ENCODE measurements at places on chromosomes 3 and 15.
A peak's percentile ranks its signal among the peaks of the same experiment; 100 is the strongest.

- H3K4me3 ChIP-seq = no peak overlapping the region
- H3K27ac ChIP-seq = no peak overlapping the region
- no peaks in the 10 kb centered on the region for H3K27me3 ChIP-seq
- no peaks in the 10 kb centered on the region for H3K36me3 ChIP-seq
- H3K4me1 ChIP-seq = no peaks in the 10 kb centered on the region
- no peak for DNase-seq
These were observed 57.0 kb upstream of the NR2F2 start for GRCh38 chr15:96273317-96274086.

DNA sequence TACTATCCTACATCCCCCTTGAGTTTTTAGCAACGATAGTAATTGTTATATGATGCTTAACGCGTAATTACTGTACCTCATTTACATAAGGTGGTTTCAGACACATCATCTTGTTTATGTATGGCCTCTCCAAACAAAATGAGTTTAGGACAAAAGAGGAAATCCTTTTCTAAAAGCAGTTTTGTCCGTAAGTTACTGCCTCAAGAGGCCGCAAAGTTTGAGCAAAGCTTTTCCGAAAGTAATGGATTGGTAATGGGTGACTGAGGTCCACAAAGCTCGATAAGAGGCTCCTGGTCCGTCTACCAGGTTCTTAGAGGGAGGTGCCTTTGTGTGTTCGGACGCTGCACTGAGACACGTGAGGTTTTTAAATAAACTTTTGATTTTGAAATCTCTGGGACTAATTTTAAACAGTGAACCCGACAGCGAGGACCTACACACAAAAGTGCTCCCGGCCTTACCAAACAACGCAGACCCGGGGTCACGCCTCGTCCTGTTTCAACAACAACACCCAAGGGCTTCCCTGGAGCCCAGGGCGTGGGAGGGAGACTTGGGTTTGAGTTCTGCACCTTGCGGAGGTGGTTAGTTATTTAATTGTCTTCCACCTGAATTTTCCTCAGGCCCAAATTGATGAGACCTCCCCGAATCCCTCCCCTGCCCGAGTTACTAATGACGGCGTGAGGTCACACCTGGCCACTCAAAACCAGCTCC is 456 bp upstream of the C15orf61 start:
- DNase-seq = no peak
- H3K4me3 ChIP-seq = peak overlapping the region; percentile 95
- H3K27ac ChIP-seq = peak overlapping the region; percentile 78

DNA sequence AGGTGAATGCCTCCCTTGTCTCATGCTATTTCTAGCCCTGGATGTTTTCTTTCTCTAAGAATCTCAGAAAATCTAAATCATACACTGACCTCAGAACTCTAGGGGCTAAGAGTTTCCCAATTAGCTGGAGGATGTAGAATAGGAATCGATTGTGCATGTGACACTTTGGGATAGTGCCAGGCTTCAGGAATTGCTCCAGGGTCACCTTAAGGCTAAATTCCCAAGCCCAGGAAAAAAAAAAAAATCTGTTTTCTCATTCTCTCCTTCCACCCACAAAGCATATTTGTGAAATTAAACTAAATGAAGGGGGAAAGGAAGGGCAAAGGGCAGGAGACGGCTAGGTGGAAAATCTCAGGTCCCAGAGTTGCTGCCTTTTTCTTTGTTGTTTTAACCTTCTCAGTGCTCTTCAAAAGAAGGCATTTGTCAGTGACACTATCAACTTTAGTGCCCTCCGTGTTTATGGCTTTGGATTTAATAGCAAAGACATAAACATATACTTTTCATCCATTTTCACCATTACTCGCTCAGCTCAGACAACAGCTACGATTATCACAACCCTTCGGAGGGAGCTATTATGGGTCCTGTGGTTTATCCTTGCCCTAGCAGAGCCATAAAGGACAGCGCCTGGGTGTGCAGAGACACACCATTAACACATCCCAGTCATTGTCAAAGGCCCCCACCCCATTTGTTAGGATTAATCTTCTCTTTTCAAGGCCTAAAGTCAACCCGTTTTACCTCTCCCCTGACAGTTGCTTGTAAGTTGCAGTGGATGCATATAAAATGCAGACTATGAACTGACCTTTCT is 271.7 kb downstream of the PDZRN3 start:
- DNase-seq = no peak
- no peak overlapping the region for H3K4me3 ChIP-seq
- no peaks in the 10 kb centered on the region for H3K36me3 ChIP-seq
- H3K27ac ChIP-seq = no peak overlapping the region

GRCh38 chr3:17044855-17045254 is 160.1 kb downstream of the PLCL2 start:
- no peak overlapping the region for H3K4me3 ChIP-seq

DNA sequence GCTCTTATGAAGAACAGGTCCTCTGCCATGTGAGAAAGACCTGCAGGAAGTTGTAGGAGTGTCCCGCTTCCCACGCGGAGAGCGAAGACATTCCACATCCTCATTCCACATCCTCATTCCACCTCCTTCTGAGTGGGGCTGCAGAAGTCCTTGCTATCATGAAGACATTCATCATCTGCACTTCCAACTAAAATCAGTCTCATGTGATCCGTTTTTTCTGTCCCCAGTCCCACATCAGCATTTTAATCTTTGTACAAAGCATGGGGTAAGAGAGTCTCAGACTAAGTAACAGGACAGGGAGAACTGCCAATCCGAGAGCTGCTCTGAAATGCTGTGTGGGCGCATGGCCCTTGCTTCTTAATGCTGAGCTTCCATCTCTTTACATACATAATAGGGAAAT is 227.2 kb downstream of the RSRC1 start:
- no peaks in the 10 kb centered on the region for H3K4me1 ChIP-seq
- no peak overlapping the region for H3K27ac ChIP-seq
- H3K27me3 ChIP-seq = no peaks in the 10 kb centered on the region
- DNase-seq = no peak

- no peaks in the 10 kb centered on the region for H3K36me3 ChIP-seq
- H3K4me1 ChIP-seq = no peaks in the 10 kb centered on the region
- no peak overlapping the region for H3K27ac ChIP-seq
- DNase-seq = no peak
These were observed 148.8 kb downstream of the KCNMB2 start for GRCh38 chr3:178684881-178685590.

- no peaks in the 10 kb centered on the region for H3K4me1 ChIP-seq
- H3K27ac ChIP-seq = no peak overlapping the region
- H3K4me3 ChIP-seq = no peak overlapping the region
- DNase-seq = no peak
- H3K36me3 ChIP-seq = no peaks in the 10 kb centered on the region
These were observed 103.5 kb downstream of the SEMA6D start for GRCh38 chr15:47820747-47821319.

GRCh38 chr15:31228980-31229826 is 97.4 kb upstream of the KLF13 start:
- no peaks in the 10 kb centered on the region for H3K4me1 ChIP-seq
- no peak for DNase-seq
- H3K36me3 ChIP-seq = no peaks in the 10 kb centered on the region
- H3K4me3 ChIP-seq = no peak overlapping the region
- H3K27me3 ChIP-seq = no peaks in the 10 kb centered on the region

DNA sequence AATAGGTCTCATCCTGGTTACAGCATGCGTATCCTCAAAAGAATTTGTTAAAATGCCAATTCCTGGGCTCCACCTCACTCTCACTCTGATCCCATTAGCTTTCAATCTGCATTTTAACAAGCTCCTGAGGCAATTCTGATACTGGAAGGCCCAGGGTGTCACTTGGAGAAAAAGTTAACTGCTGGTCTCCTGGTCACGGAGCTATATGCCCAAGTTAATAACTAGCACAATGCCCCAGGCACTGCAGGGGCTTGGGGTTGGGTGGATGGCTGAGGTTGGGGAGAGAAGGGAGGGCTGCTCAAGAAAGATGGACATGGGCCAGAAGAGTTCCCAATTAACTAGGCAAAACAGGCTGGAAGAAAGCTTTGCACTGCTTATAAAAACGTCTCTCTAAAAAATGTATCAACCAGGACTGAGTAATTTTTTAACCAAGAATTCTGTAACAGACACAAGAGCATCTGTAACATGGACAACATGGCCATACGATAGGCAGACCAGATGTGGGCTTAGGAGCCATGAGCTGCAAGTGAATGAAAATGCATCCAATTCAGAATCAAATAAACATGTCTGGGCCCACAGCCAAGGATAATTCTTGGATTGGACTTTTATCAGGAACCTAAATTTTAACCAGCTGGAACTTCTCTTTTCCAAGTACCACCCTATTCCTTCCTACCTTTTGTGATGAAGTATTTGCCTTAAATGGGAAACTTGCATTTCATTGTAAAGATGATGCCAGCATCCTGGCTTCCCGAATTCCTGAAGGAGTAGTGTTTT is 4.2 kb downstream of the IL17RD start:
- peaks cover 12% of the 10 kb centered on the region for H3K27me3 ChIP-seq
- no peak overlapping the region for H3K4me3 ChIP-seq
- DNase-seq = no peak
- no peak overlapping the region for H3K27ac ChIP-seq
- H3K4me1 ChIP-seq = peaks cover 14% of the 10 kb centered on the region

DNA sequence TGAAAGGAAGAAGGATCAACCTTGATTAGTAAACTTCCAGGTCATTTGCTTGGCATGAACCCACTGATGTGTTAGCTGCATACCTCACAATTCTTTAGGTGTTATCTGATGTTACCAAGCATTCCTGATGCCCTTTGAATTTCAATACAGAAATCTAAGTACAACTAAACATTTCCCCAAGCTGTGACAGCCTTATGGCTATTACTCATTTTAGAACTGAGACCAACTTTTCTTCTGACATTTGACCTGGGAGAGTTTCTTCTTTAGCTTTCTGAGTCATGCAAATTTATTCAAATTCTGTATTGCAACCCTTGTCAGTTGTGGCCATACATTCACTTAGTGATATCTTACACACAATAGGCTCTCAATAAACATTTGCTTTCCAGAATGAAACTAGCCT is 124.3 kb downstream of the TIGIT start:
- H3K4me3 ChIP-seq = no peak overlapping the region
- no peaks in the 10 kb centered on the region for H3K27me3 ChIP-seq
- H3K27ac ChIP-seq = no peak overlapping the region
- no peak for DNase-seq
- no peaks in the 10 kb centered on the region for H3K36me3 ChIP-seq
- peaks cover 6% of the 10 kb centered on the region for H3K4me1 ChIP-seq

DNA sequence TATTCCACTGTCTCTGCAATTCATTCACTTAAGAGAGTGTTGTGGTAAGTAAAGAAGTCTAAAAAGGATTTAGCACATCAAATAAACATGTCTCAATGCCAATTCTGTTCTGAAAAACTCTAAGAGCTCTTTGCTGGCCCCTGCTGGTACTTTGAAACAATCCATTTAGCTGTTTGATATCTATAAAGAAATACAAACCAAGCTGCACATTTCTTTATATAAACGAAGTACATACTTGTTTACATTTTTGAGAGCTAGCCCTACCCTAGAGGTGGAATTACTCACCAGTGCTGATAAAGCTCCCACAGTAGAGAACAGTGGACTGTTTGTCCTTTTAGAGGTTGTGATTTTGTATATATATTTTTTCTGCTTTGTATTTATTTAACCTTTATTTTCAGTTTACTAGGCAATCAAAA is 75.5 kb downstream of the NEDD4 start:
- no peaks in the 10 kb centered on the region for H3K36me3 ChIP-seq
- no peaks in the 10 kb centered on the region for H3K4me1 ChIP-seq
- no peak overlapping the region for H3K4me3 ChIP-seq
- no peak for DNase-seq
- no peak overlapping the region for H3K27ac ChIP-seq
